ENCODE measurements at places on chromosomes 2 and 18.

GRCh38 chr2:177660742-177661141 is 268.2 kb downstream of the AGPS start:
- no peak for DNase-seq

DNA sequence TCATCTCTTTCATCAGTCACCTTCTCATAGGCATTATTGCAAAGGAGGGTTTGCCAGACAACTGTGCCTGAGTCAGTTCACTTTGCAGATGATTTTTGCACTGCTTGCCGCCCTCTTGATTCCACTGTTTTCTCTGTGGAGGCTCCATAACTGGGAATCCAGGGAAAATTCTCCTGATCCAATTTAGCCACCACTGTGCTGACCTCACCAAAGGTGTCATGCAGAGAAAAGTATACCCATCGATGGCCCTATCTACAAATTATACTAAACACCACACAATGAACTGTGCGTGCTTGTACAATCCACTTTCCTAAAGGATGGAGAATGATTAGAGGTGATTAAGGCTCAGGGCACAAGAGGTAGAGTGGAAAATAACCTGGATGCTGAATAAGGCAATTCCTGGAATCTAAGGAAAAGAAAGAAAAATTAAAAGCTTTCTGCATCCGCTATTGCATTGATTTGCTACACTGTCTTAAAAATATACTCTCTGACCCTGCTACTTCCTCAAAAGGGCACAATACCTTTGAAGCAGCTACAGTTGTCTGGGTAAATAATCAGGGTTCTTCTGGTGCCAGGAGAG is 409.4 kb downstream of the RIT2 start:
- no peak for DNase-seq

DNA sequence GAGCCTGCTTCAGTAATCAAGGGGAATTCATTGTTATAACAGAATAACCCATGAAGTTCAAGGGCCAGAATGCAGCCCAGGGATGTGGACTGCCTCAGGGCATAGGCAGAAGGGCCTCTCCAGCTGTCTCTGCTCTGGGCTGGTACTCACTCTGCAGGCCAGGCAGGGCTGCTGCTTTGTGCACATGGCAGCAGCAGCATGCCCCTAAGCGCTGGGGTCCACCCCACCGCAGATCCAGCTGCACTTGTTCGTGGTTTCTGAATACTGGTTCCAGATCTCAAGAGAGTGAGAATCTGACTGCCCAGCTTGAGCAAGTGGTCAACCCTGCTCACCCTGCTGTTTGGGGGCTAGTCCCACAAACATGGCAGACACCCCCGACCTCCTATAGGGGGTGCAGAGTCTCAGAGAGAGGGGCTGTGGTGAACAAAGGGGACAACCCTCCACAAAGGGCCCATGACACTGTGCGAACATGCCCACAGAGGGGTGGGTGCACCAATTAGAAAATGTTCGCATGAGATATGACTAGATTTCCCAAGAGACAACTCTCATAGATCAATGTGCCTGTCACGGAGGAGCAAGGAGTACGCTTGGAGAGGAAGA is 87.3 kb downstream of the ACTR3 start:
- no peak for DNase-seq

DNA sequence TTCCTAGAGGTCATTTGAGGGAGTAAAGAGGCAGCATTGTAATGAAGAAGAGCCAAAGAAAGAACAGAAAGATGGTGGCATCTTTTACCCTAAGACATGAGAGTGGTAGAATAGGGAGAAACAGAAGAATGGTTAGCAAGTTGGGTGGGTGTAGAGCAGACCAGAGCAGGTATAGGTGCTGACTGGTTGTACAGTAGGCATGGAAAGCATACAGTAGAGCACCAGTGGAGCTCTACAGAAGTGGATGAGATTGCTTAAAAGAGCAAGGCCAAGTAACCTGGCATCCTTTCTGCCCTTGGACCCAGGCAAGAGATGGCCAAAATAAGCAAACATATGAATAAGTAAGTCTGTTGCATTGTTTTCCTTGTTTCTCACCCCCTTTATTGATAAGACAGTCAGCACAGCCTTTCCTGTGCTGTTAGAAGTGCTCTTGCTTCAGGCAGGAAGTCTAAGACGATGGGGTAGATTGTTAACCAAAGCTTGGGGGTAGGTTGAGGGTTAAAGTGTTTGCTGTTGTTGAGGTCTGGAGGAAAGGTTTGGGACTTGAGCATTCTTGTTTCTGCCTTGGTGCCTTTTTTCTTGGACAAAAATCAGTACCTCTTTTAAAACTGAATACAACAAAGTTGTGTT is 76.9 kb downstream of the DIS3L2 start:
- DNase-seq, result no peak

DNA sequence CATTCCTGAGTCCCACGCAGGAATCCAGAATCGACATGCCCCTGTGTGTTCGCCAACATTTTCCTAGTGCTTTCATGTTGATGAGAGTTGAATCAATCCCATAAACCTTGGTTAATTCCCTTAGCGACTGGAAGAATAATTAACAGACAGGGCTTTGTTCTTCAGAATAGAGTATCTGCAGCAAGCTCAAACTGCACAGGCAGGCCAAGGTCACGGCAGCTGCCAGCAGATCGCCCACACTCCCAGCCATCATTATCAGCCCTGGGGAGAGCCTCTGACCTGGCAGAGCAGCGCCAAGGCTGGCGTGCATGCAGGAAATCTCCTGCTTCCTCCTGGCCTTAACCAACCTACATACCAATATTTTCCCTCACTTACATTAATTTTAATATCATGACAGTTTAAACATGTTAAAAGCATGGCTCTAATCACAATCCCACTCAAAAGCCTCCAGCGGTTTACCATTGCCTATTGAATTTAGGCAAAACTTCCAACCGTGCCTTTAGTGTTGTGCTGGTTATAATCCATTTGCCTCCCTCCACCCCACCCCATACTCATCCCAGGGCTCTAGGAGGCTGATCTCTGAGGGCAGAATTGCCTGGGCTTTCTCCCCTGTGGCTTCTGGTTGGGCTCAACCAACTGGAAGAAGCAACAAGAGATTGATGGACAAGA is 46.8 kb upstream of the NCK2 start:
- no peak for DNase-seq
